ENCODE measurements at places on chromosomes 3 and 15. TPM values are rescaled to one million over a fixed set of nuclear protein-coding genes. Genes with fewer than 3 reads are reported as not detected.

DNA sequence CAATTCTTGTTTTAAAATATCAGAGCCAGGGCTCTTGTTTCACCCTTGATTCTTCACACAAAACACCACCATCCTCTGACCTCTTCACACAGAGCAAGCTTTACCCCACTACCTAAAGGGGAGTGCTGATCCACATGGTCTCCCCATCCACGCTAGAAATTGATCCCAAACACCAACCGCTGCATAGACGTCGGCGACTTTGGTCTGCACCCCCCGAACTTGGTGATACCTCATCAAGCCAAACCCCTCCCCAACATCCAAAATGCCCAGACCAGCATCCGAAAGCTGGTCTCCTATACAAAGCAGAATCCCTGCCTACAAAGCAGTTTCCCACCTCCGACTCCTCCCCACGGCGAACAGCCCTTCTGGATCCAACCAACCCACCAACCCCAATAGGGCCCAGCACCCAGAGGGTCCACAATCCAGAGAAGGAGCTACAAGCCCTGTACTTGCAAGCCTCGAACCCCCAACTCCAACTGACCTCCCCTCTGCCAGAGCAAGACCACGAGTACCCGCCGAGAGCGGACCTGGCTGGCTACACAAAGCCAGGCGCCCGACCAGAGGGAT, 25.8 kb upstream of the MTHFS start:
- no peak for DNase-seq

DNA sequence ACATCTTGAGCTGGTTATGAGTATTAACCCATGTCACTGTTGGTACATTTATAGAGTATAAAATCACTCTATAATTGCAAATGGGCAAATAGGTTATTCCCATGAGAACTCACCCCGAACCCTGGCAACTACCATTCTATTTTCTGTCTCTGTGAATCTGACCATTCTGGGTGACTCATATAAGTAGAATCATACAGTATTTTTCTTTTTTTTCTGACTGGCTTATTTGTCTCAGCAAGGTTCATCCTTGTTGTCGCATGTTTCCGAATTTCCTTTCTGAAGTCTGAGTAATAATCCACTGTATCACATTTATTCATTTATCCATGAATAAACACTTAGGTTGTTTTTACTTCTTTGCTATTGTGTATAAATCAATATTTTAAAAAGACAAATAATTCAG, 59.9 kb upstream of the CHRM5 start:
- peak; percentile 15 for DNase-seq

DNA sequence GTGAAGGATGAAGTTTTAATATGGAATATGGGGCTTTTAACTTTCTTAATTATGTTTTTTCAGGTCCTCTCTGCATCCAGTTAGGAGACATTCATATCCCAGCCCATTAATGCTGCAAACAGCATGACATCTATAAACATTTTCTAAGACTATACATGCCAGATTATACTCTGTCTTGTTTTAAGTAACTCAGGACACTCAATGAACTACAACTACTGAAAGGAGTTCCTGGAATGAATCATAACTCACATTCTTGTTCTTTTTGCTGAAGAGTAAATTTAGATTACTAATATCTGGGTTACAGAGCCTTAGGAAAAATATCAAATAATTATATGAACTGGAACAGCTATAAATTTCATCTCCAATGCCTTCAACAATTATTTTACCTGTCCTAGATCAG, 167.4 kb downstream of the STAG1 start:
- no peak for DNase-seq

DNA sequence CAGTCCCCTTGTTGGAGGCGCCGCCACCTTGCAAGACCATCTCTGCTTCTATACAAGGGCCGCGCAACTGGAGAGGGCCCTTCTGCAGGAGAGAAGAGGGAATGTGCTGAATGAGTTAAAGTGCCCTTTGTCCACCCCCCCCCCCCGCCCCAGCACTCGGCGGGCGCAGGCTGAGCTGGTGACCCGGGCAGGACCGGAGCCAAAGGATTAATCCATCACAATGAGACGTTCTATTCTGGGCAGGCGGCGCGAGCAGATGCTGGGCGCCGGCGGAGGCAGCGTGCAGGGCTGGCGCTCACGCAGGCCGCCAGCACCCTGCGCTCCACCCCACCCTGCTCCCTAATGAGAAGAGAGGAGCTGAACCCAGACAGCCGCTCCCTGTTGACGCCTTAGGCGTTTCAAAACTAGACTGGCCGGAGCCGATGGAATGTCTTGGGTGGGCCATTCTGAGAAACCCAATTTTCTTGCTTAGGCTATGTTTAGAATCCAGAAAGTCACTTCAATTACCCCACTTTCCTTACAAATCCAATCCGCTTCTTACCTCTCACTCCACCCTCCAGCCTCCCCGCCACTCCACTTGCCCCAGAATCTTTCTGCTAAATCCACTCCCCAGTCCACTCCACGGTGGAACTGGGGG, 32.9 kb downstream of the GJD2 start:
- peak; percentile 88 for DNase-seq

DNA sequence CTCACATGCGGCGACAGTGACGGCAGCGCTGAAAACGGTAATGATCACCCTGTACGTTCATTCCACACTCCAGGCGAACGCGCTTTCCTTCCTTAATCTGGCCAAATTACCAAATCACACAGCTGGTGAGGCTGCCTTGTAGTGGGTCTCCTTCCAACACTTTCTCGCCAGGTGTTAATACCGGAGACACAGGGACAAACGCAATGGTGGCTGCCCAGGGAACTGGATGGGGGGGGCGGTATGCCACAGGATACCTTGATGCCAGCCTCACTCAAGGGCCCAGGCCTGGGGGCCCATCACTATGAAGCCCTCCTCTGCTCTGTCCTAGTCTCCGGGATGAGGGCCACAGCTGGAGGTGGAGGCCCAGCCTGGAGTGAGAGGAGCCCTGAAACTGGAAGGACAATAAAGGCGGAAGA, 1.4 kb upstream of the CAMK2N2 start:
- DNase-seq = no peak

DNA sequence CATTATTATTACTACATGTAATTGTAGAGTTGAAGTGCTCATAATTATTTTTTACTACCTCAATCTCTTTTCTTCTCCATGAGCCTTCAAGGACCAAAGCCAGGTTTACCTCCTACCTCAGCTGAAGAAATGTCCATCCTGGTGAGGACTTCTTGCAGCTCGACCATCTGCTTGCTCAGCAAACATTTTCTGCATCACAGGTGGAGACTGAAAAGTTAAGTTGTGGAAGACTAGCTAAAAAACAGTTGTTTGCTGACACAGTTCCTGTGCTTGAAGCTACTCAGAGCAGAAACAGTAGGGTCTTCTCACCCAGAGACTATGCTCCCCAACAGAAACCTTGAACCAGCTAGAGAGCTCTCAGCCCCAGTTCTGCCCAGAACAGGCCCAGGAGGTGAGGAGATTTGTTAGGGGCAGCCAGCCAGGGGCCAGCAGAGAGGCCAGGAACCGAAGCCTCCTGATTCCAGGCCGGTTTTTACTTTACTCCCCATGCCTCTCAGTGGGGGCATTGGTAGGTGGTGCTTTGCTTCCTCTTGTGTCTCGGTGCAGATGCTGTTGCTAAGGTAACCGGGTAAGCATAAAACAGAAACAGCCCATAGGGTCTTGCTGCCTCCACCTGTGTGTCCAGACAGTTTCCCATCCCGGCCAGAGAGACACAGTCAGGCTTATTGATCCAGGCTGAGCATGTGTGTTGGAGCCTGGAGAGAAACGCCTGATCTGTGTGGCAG, 54.9 kb downstream of the CCNL1 start:
- DNase-seq = no peak

GRCh38 chr15:92693691-92694331, 38.2 kb upstream of the FAM174B start:
- DNase-seq = peak; percentile 35

GRCh38 chr3:42094128-42094527, 3.0 kb downstream of the TRAK1 start:
- no peak for DNase-seq

DNA sequence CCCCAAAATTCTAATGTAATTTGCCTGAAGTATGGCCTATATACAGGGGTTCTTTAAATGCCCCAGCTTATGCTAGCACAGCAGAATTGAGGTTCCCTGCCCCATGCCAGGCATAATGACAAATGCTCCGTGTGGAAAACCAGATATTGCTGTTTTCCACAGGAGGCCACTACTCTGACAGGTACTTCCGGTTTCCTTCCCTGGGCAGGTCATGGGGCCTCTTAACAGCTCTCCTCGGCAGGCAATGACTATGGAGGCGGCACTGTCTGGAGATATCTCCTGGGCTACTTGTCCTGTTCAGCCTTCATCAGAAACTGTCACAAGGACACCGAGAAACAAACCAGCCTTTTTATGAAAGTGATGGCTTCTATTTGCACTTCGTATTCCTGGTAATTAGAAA, 54.8 kb downstream of the SLC7A14 start:
- DNase-seq = no peak

GRCh38 chr3:103818398-103818797, 1383.6 kb downstream of the ZPLD1 start:
- no peak for DNase-seq

DNA sequence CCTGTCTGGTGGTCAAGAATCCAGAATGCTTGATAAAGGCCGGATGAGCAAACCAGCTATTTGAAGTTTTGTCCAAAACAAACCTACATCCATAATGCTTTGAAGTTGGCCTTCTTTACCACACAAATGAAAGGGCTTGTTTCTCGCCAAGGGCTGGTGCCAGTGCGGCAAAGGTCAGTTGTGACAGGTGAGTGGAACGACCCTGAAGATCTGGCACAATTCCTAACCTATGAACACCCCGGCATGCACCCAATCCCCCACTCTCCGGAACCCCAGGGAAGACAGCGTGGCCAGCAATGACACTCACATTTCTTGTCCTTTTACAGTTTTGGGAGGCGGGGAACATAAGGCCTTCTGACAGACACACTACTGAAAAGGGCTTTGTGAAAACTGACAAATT, 90.6 kb downstream of the ATP10A start:
- no peak for DNase-seq

GRCh38 chr15:101522091-101522490, 32.6 kb upstream of the PCSK6 start:
- no peak for DNase-seq

DNA sequence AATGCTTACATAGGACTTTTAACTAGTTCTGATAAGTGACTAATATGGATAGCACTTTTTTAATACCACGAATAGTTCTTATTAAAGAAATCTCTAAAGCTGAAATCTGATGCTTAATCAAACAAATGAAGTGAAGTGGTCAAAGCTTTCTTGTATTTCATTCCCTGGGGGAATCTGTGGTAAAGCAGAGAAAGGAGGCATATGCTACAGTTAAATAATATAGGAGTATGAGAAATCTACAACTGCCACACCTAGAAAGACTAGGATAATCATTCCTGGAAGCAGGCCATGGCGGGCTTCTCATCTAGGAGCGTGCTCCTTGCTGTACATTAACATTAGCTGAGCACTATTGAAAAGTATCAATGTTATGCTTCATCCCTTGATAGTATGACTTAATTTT, 835.7 kb downstream of the OTOL1 start:
- DNase-seq = no peak

DNA sequence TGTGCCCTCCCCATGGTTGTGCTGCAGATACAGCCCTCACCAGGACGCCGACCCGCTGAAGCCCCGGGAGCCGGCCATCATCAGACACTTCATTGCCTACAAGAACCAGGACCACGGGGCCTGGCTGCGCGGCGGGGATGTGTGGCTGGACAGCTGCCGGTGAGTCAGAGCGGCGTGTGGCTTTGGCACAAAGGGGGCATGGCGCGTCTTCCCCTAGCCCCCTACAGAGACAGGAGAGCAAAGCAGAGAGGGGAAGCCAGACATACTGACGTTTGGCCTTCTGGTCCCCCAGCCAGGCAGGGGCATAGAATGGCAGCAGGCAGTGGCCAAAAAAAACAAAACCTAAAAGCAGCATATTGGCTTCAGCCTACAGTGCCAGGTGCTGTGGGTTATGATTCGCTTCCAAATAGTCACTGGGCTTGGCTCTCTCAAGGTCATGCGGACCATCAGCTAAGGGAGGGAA, 64.0 kb downstream of the MESD start:
- peak; percentile 77 for DNase-seq

DNA sequence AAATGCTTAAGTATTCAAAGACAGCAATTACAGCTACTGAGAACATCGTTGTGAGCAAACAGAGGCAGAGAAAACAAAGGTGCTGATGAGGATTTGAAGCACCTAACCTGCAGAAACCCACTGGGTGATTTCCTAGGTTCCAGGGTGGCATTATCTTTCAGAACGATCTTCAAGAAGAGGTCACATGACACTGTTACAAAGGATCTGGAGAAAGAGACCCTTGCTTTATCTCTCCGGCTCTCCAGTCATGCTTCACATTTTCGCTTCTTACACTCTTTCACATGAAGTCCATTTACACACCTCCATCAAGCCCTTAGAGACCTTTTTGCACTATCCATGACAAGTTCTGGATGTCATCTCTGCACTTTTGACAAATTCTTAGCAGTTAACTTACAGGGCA, 70.8 kb downstream of the GOLGA8B start:
- no peak for DNase-seq

GRCh38 chr15:70916531-70916930, 23.9 kb downstream of the LRRC49 start:
- DNase-seq = no peak

DNA sequence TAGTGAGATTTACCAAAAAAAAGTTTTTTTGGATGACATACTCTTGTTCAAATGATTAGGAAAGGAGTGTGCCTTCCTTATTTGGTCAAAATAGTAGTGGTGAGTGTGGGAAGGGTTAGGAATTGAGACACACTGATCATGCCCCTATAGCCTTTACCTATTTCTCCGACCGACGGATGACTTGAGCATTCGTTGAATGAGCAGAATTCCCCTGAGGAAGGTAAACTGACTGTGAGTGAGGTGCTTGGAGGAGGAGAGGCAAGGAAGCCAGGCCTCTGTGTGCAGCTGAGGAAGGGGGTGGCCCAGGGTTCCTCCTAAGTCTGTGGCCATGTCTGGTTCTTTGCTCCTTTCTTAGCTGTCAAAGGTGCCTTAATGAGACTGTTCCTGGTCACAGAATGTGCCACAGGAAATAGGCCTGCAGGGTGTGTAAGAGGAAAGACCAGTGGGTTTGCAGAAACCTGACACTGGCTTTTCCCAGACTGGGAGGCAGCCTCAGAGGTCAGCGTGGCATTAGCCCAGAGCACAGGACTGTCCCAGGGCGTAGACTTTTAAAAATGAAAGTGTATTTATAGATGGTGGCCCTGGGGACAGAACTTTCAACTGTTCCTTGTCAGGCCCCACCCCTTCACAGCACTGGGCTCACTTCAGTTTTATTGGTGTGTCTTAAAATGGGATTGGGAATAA, 307.7 kb upstream of the C2CD4B start:
- peak; percentile 72 for DNase-seq

GRCh38 chr3:72635551-72635950, 212.7 kb downstream of the SHQ1 start:
- no peak for DNase-seq

MNS1 gene
- 9.6 TPM for total RNA-seq

LRRIQ4 gene
- total RNA-seq = not detected

GYG1 gene
- 45.3 TPM for total RNA-seq

RAMAC gene
- 64.4 TPM for total RNA-seq

P2RY14 gene
- not detected for total RNA-seq

TMCO5A gene
- not detected for total RNA-seq

RBPMS2 gene
- not detected for total RNA-seq

ADGRG7 gene
- total RNA-seq = not detected

Data from RPMI7951 (cell line).